WERI-Rb-1 (cell line): ENCODE measurements at places on chromosomes 16 and 17.

DNA sequence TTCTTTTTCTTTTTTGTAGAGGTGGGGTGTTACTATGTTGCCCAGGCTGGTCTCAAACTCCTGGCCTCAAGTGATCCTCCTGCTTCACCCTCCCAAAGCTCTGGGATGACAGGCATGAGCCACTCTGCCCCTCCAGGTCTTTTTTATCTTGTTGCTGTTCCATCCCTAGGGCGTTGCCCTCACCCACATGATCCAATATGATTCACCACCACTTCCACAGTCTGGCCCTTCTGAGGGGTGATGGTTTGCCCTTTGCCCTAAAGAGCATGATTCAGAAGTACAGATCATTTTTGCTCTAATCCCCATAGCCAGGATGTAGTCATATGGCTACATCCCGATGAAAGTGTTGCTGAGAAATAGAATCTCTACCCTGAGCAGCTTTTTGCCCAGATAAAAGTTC lies 18.8 kb downstream of the STX4 start:
- DNase-seq = no peak

DNA sequence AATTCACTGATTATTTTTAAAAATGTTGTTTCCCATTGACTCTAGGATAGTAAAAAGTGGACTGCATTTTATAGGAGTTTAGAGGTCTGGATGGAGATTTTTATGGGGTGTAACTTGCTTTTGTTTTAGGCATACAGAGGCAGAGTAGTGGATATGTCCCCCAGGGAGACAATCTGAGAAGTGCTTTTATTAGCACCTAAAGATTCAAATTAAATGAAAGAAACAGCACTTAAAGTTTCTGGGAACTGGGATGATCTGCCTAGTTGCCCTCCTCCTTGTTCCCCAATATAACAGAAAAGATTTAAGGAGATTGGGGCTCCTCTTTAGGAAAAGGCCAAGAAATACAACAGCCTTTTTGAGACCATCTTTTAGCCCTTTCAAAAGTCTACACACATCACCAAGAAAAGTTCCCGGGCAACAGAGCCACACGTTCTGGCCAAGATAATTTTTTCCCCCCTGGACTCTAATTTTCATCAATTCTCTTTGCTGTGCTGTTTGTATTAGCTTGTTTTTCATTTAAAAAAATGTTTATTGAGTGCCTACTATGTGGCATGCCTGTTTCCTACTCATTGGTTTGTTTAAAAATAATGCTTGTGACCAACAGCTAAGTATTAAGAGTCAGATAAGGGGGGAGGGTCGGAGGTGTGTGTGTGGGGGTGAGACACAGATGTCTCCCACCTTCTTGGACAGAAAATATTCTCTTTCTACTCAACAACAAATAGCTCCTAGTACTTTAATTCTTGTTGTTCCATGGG lies 2.5 kb upstream of the IGF2BP1 start:
- no peak for DNase-seq

- DNase-seq = peak; percentile 82
These were observed 25.6 kb upstream of the MRPS23 start for GRCh38 chr17:57875290-57876022.

DNA sequence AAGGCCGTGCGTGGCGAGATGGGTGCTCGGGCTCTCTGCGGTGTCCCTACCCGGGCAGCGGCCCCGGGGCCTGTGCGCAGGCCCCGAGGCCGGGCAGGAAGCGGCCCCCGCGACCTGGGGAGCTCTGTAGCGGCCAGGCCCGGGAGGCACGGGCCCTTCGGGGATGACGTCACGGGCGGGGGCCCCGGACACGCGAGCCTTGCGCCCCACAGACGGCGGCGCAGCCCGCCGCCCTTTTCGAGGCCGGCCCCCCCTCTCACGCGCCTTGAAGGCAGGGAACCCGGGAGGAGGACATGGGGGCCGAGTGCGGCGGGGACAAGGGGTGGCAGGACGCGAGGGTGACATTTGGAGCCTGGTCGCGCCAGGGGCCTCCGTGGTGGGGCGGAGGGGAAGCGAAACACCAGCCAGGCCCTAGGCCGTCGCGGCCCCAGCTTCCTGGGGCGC lies 1.1 kb downstream of the RAI1 start:
- no peak for DNase-seq

DNA sequence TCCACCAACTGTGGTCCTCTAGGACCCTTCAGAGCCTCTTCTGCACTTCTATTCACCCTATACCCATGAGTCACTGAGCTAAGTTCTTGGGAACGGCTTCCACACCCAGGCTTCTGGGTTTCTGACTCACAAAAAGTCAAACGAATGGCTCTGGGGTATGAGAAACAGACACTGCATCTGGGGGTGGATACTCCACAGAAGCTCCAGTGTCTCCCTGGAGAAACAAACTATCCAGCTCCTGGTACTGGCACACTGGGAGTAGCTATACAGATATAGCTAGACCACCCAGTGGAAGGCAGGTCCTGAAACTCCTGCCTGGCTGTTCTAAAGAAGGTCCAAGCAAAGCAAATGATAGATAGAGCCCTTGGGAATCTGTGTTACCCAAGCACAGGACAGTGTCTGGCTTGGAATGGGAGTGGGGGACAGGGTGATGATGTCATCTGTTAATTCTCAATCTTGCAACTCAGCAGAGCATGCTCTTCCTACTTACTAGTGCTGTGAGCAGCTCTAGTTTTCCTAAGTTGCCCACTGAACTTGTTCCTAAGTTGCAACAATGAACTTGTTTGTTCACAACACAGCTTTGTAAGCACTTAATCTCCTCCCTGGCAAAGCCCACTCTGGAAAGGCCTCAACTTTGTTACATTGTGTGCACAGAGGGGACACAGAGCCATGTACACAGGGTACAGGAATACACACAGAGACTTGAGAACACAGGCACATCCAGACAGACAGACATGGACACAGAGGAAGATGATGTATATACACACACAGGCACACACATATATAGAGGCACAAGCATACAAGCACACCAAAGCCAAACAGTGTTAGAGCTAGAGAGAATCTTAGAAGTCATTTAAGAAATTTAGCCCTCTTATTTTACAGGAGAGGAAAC lies 6.7 kb downstream of the MMP28 start:
- no peak for DNase-seq

- DNase-seq = no peak
These were observed 53.4 kb upstream of the GCSH start for GRCh38 chr16:81149614-81150013.

- no peak for DNase-seq
These were observed 4.3 kb downstream of the POLG2 start for GRCh38 chr17:64492481-64493109.

GRCh38 chr16:3087243-3088235 lies 11.6 kb downstream of the ZSCAN10 start:
- no peak for DNase-seq

DNA sequence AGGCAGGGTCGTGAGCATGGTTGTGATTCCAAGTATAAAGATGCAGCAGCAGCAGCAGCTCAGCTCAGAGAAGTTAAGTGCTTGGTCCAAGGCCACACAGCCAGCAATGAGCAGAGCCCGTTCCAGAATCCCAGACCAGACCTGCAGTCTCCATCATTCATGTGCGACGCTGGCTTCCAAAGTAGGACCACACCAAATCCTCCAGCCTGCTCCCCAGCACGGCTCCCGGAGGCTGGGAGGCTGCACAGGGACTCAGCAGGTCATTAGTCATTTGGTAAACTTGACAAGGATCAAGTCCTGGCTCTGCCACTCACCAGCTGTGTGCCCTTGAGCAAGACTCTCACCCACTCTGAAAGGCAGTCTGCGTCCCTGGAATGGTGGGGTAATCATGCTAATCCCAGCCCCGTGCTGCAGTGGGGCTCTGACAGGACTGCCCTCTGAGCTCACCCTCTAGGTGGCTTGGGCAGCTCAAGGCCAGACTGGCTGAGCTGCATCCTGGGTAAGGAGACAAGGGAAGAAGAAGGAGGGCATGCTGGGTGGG lies 95.1 kb upstream of the TMEM132E start:
- DNase-seq = no peak

DNA sequence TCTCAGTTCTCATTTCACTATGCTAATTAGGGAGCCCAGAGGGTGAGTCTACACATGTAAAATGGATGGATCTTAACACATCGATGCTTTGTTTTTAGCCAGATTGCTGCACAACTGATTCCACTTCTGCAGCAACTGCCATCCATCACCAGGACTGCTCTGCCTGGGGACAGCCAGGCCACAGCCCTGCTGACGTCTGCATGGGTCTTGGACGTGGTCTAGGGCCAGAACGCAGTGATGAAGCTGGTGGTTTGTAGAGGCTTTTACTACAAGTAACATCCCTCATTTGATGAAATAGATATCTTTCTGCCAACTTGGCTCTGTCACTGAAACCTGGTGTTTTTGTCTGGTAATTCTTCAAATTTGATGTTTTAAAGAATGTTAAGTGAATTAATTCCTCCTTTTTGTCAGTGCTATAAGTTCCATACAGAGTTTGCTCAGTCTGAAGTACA lies 50.6 kb downstream of the MARCHF10 start:
- DNase-seq = no peak

- no peak for DNase-seq
These were observed 51.0 kb upstream of the TOX3 start for GRCh38 chr16:52597772-52598483.

- no peak for DNase-seq
These were observed 5.6 kb upstream of the MTSS2 start for GRCh38 chr16:70691223-70692129.

- DNase-seq = no peak
These were observed 15.6 kb upstream of the ITPRIPL2 start for GRCh38 chr16:19098173-19098572.

DNA sequence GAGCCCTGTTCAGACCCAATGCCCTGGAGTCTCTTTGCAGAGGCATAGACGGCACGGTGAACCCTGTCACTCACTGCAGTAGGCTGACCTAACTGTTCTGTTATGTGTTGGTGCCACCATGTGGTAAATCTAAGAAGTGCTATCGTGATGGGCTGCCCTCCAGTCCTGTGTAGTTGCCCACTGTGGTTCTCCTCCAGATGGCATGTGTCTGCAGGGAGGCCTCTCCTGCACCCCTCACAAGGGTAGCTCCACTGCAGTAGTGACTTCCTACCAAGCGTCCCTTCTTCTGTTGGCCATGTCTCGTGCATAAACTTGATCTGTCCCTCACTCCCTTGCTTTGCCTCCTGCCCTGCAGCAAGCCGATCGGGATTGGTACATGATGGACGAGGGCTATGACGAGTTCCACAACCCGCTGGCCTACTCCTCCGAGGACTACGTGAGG lies 5.8 kb downstream of the DHX38 start:
- DNase-seq = peak; percentile 54

GRCh38 chr17:56172517-56172982 lies 19.3 kb downstream of the ANKFN1 start:
- DNase-seq = peak; percentile 75

- DNase-seq = peak; percentile 80
These were observed 40.6 kb downstream of the SNX11 start for GRCh38 chr17:48148029-48148770.

- peak; percentile 59 for DNase-seq
These were observed 12.2 kb upstream of the LONP2 start for GRCh38 chr16:48231727-48232492.

GRCh38 chr16:84947022-84947421 lies 64.3 kb downstream of the ZDHHC7 start:
- no peak for DNase-seq

GRCh38 chr16:4898811-4899473 lies 38.0 kb downstream of the PPL start:
- no peak for DNase-seq
